ENCODE measurements at places on chromosomes 16 and 17.

DNA sequence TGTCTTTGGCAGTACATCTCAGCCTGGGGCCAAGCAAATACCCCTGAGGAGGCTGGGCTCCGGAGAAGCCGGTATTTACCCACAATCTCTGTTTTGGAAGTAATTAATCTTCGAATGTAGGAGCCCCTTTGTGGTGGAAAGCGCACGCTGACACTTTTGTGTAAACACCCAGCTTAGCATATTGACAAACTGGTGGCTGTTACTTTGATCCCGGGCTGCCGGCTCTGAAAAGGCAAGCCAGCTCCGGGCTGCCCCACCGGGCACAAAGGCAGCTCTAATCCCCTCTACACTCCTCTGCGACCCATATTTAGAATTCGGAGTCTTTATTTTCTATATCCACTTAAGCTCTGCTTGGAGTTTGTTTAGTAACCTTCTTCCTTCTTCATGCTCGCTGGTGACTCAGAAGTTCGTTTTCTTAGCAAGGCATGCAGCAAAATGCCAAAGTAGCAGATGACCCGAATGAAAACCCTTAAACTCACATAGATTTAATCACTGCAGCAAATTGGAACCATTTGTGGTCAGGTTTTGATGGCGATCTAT is 144.0 kb upstream of the IRX3 start:
- DNase-seq, result no peak

DNA sequence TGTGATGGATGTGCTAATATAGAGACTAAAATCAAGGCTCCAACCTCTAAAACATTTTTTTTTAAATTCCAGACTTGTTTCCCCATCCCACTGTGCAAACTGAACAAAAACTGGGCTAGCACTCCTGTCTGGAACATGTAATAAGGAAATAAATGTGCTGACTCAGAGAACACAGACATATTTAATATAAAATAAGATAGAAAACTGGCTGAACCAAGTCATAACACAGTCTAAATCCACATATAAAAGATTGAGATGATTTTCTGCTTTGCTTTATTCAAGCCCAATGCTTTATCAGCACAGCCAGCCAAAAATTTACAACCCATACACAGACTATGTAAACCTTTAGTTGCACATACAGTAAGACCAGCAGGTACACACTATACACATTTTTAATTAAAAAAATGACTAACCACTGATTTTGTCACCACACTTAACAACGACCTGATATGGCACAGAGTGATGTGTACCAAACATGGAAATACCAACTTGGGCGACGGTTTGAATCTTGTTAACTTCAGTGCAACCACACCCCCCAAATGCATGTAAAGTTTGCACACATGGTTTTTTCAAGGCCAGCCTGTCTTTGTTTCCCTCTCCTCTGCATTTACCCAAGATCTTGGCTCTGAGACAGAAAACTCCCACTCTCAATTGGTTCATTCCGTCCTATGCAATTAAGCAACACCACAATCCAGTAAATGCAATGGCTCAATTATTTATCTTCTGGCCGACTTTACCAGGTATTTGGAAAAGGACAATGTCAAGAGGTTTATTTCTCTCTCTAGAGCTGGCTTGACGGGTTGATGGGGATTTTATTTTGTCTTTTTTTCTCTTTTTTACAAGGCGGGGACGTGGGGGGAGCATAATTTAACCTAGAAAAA is 1.2 kb downstream of the STAT3 start:
- no peak for DNase-seq

DNA sequence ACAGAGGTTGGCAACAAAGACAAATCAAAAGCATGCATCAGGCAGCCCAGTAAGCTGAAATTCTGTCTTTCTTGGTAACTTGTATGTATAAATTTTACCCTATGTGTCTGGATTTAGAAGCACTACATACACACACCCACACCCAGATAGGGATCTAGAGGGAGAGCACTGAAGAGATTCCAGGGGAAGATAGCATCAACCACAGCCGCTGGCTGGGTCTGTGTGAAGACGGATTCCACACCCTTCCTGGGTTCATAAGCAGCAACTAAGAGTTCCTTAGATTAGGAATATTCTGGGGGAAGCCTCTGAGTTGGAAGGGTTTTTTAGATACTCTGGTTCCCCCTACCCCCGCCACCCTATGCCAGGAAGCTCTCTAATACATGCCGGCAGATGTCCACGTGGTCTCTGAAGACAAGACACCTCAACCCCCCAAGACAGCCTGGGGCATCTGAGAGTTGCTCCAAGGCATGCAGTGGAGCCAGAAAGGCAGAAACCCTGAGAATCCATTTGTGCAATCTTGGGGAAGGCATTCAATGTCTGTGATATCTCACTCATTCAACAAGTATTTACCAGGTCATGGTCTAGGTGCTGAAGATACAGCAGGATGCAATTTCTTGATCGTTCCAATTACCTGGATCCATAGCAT is 86.4 kb downstream of the NOG start:
- DNase-seq, result no peak

DNA sequence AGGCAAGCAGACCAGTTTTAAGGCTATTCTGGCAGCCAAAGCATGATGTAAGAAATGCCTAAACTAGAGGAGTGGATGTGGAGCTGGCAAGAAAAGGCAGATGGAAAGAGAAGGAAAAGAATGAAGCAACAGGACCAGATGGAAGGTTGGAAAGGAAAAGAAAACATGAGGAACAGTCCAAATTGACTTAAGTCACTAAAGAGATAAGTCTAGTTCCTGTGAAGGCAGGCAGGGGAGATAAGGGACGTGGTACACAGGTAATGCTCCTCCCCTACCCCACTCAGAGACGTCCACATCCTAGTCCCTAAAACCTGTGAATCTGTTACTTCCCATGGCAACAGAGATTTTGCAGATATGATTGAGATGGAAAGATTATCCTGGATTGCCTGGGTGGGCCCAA is 43.5 kb downstream of the TEX2 start:
- DNase-seq, result no peak

DNA sequence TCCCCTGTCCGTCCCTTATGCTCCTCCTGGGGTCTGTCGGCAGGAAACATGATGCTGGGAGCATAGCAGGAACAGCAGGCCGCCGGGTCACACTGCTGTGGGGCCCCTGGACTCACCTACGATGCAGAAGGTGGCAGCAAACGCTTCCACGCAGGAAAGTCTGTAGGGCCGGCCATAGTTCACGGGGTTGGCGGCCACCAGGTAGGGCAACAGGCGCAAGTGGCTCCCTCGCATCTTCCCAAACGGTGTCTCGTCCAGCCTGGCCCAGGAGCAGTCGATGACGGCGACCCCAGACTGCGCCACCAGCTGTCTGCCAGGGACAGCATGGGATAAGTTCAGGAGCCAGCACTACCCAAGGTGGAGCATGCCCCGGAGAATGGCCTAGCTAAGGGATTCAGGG is 987 bp downstream of the TSR3 start:
- DNase-seq, result no peak

DNA sequence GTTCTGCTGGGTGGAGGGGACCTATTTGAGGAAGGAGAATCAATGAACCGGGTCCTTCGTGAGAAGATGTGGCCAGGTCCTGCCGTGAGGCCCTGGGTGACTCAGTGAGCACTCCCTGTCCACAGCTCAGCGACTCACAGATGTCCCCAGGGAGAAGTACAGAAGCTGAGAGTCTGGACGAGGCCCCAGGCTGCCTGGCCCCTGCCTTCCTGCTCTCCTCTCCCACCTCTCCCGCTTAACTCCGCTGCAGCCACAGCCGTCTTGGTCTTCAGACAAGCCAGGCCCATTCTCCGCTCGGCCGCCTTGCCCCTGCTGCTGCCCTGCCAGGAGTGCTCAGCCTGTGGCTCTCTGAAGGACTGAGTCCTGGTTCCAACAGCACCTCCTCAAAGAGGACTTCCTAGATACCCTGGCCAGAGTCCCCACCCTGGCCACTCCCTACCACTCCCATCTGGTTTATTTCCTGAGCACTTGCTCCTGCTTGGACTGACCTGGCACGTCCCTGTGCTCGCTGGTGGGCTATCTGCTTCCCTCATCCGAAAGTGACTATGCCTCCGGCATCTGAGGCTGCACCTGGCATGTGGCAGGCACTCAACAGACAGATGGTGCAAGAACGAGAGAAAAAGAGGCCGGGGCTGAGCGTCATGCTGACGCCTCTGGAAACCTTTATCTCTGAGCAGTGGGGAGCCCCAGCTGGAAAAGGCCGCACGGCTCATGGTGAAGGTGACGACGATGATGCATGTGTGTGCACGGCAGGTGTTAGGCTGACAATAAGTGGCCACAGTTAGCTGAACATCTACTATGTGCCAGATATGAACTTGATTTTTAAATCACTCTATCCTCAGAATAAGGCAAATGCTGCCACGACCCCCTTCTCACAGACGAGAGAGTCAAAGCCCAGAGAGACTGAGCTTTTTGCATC is 9.2 kb upstream of the TNFRSF13B start:
- no peak for DNase-seq
